ENCODE measurements at places on chromosomes 4 and X. TPM values are rescaled to one million over a fixed set of nuclear protein-coding genes. Genes with fewer than 3 reads are reported as not detected.

DNA sequence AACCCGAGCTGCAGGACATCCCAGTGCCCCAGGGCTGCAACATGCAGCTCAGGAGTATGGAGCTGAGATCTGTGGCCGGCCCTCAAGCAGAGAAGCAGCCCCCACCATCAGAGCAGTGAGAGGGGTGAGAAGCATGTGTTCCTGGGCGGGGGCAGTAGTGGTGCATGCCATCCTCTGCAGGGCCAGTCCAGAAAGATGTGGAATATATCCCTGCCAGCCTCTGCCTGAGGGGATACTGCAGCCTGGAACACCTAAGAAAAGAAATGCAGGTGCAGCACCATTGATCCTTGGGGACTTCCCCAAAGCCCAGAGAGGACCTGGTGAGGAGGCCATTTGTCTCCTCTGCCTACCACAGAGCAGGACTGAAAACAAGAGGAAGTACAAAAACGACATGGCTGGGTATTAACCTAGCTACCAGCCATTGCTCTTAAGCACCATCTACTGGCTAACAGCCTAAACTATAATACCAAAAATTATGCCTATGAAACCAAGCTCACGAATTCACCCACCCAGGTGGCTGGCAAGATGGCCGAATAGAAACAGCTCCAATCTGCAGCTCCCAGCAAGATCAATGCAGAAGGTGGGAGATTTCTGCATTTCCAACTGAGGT is 158.8 kb downstream of the ADGRA3 start:
- no peak for DNase-seq

GRCh38 chrX:97846228-97846627 is 962.5 kb downstream of the RPA4 start:
- no peak for DNase-seq

DNA sequence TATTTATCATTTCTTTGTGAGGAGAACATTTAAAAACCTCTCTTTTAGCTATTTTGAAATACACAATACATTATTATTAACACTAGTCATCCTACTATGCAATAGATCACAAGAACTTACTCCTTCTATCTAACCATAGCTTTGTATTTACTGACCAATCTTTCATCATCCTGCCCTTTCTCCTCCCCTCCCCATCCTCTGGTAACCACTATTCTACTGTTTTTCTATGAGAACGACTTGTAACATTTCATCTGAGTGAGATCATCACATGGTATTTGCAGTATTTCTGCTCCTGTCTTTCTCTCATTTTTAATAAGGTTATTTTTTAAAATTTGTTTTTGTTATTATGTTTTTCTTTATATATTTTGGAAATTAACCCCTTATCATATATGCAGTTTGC is 331.8 kb downstream of the TEX13C start:
- no peak for DNase-seq

GRCh38 chr4:82358847-82359246 is 14.9 kb downstream of the HNRNPD start:
- DNase-seq = no peak

- no peak for DNase-seq
Observed at GRCh38 chrX:139554376-139554775, 23.8 kb downstream of the F9 start.

GRCh38 chrX:16436348-16437188 is 213.4 kb upstream of the S100G start:
- DNase-seq = peak; percentile 76

- no peak for DNase-seq
Observed at GRCh38 chrX:111506826-111507225, 4.6 kb upstream of the SERTM2 start.

DNA sequence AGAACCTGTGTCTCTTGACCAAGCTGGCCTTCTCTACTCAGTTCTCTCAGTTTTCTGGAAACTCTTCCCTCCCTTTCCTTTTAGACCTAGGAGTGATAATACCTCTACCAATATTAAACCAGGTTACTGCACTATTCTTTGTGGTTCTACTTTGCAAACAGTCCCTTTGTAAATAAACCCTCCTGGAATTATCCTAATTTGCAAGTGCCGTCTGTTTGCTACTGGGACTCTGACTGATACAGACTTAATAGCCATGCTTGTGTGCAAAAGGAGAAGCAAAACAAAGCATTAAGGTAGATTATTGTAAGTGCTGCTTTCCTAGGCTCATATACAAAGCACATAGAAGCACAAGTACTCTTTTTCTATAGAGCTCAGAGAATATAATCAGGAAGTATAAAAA is 507.0 kb downstream of the INPP4B start:
- no peak for DNase-seq

DNA sequence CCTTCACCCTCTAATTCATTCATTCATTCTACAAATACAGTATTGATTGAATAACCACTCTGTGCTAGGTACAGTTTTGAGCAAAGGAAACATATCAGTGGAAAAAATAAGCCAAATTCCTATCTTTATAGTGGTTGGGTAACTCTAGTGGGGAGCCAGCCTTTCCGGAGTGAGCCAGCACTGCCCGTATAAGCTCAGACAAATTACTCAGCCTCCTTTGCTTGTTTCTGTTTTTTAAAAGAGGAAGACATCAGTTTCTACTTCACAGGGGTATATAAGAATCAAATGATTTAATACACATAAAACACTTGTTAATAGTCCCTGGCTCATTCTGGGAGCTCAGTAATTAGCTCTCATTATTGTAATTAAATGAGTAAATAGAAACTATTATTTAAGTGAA is 238.2 kb upstream of the MAD2L1 start:
- DNase-seq = no peak

- DNase-seq = no peak
Observed at GRCh38 chr4:118775405-118775804, 60.5 kb downstream of the SEC24D start.

DNA sequence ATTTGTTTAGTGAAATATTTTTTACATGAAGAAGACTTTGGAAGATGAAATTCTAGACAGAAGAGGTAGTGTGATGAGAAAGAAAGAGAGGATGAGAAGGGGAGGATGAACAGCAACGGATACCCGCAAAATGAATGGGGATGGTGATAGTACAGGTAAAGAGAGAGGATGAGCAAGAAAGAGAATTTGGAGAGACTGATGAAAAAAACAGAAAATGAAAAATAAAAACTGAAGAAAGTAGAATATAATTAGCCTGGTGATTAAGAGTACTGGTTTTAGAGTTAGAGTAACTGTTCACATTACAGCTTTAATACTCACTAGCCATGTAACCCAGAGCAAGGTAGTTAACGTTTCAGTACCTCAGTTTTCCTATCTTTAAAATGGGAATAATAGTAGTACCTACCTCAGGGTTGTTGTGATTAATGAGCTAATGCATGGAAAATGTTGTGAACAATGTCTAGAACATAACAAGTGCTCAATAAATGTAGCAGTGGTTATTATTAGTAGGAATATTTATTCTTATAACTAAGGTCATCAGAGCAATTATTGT is 54.9 kb upstream of the ANTXR2 start:
- DNase-seq = no peak

- DNase-seq = no peak
Observed at GRCh38 chr4:124939908-124940307, 227.4 kb upstream of the ANKRD50 start.

- no peak for DNase-seq
Observed at GRCh38 chrX:78997870-78998558, 52.8 kb downstream of the P2RY10 start.

DNA sequence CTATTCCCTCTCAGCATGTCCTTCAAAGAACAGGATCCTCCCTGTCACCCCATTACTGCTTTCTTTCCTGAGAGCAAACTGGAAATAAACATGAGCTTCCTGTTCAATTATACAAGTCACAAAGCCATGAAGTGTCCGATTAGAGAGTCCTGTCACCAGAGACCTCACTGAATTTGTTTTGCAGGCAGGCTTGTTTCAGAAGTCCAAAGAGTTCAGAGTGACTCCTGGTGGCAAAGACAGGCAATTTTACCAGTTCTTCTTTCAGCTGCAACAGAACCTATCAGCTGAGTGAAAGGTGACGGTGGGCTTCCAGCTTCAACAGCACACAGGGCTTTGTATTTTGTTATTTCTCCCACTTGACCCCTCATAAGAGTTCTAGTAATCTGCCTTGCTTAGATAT is 6.4 kb downstream of the ELK1 start:
- DNase-seq = no peak

- DNase-seq = no peak
Observed at GRCh38 chrX:31301941-31302340, 230.1 kb upstream of the FTHL17 start.

DNA sequence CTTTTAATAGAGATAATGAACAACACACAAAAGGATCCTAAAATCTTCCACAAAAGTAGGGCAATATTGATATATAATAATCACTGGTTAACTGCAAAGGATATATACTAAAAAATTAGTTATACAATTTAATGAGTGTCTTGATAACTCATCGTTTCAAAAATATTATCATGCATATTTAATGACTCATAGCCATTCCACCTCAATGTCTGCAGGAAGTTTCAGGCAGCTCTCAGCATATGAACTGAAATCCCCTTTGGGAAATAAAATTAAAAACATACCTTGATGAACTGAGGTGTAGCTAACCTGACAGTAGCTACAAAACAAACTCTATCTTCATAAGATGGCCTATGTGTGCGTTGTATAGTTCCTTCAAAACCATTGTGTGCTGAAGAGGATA is 62.9 kb downstream of the TMEM165 start:
- no peak for DNase-seq

GRCh38 chrX:54447461-54447860 is 7.3 kb downstream of the TSR2 start:
- no peak for DNase-seq

GRCh38 chr4:5747738-5748375 is 36.9 kb downstream of the EVC start:
- DNase-seq = peak; percentile 32

- no peak for DNase-seq
Observed at GRCh38 chr4:115274545-115274944, 161.1 kb upstream of the NDST4 start.

DNA sequence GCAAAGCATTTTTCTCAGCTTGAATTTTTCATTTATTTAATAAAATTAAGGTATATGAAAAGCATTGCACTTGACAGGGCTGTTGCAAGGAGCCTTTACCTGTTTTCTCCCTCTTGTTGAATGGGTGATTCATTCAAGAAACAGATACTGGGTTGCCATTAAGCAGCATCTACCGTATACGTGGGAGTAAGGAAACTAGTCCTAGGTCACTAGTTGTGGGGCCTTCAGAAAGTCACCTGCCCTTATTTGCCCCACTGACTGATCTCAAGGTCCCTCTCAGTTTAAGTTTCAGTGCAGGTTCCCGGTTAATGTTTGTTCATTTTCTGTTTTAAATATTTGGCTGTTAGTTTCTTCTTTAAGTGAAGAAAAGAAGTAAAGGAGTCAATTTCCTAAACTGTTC is 34.0 kb downstream of the LHFPL1 start:
- DNase-seq = no peak

GRCh38 chr4:111671756-111672155 is 473.5 kb upstream of the FAM241A start:
- DNase-seq = no peak

DNA sequence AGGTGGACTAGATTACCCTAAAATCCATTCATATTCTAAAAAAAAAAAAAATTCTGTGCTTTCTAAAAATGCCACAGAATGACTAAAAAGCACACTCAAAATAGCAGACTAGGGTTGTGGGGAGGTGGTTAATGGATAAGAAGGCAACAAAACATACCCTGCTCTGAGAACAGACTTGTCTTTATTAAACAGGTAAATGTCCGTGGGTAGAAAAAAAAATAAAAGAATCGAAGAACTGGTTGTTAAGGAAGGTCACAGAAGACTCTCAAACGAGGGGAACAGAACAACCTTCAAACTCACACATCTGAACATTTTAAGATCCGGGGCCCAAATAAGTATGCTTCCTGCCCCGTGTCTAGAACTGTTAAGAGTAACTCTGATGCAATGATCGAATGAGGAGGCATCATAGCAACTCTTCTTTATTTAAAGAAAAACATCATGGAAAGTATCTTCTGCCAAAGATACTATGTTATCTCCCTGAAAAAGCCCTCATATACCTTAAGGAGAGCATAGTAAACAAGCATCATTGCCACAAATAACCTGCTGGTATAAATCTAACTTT is 68.4 kb downstream of the ELF2 start:
- DNase-seq = no peak

DNA sequence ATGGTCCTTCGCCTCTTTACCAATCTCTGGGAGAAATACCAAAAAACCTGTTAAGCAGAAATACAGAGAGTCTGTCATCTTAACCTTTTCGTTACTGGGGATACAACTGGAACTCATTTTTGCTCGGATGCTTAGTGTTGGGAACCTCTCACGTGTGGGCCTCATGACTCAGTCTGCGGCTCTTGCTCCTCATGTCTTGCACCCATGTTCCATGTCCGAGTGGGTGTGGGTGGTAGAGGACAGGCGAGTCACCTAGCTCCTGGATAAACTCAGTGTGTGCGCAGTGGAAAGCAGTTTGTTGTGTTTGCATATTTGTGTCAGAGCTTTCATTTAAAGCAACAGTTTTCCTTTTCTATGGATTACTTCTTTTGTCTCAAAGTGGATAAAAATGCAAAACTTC is 70.6 kb downstream of the TNIP2 start:
- no peak for DNase-seq

DNA sequence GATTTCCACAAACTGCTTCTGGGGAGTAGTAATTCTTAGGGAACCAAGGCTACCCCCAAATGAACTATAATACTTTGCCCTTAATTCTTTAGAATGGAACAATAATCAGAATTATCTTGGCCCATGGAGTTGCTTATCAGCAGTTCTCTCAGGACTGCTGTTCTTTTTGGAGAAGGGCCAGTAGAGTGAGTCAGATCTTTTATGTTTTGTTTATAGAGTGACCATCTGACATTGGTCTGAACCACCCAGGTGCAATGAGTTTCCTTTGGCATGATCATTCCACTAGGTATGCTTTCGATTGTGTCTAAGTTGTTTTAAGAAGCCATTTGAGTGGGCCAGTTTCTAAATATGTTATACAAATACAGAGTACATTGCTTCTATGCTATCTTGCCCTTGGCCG is 31.8 kb downstream of the PRRG1 start:
- DNase-seq = no peak

GRCh38 chr4:65170768-65171514 is 499.3 kb downstream of the EPHA5 start:
- no peak for DNase-seq

GRCh38 chr4:141027421-141027820 is 105.8 kb downstream of the RNF150 start:
- DNase-seq = no peak

The MGAT4D gene
- not detected for total RNA-seq

The PRDM8 gene
- total RNA-seq = 1.3 TPM

The CHIC1 gene
- total RNA-seq = 5.7 TPM

The ACE2 gene
- 0.81 TPM for total RNA-seq

The GLUD2 gene
- total RNA-seq = 2.2 TPM

The MAP3K15 gene
- not detected for total RNA-seq

The DSPP gene
- not detected for total RNA-seq

The RPL9 gene
- 4,076 TPM for total RNA-seq

The ANXA3 gene
- total RNA-seq = 20.4 TPM

The HSD17B13 gene
- total RNA-seq = 14.0 TPM

The HS3ST1 gene
- not detected for total RNA-seq

The TBX22 gene
- not detected for total RNA-seq

The TLR6 gene
- 2.7 TPM for total RNA-seq

The TSPAN6 gene
- total RNA-seq = 17.0 TPM

All from suprapubic skin (tissue), 4 donors.